Stimulated activated CD4-positive, alpha-beta T cell treated with anti-CD3 and anti-CD28 coated beads, TNF-alpha, amount 100 ng/mL, for 24 hours (primary cell): ENCODE measurements at places on chromosomes 13 and 19.

GRCh38 chr13:21060338-21061028, 903 bp downstream of the LATS2 start:
- no peak for DNase-seq

DNA sequence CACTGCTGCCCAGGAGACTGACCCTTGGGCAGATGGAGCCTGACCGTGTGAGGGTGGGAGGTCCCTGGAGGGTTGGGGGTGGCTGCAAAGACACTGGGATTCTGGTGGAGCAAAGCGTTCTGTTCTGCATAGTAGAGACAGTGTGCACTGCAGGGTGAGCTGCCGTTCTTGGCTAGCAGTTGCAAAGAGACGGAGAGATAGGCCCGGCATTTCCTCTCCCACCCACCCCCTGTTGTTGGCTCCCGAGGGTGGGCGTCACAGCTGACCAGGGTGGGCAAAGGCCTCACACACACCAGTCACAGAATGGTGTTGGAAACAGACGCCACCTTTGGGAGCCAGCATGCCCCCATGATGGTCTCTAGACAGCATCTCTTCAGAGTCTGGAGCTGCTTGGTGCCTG, 11.4 kb downstream of the TMEM255B start:
- no peak for DNase-seq

GRCh38 chr13:43489233-43489632, 297.5 kb downstream of the ENOX1 start:
- DNase-seq = no peak

DNA sequence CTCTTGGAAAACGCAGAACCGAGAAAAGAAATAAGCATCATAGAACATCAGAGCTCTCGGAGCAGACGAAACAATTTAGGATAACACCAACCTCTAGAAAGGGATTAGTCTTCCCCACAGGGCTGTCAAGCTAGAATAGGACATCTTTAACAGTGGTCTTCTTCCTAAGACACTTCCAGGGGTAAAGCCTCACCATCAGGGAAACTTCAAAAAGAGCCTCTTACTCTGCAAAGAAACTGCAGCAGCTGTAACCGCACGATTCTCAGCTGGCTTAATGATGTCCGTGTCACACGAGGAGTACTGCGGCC, 642 bp downstream of the ZNF571 start:
- DNase-seq = no peak

- DNase-seq = no peak
Measured at GRCh38 chr19:19171821-19172532, 1.9 kb upstream of the MEF2B start.

DNA sequence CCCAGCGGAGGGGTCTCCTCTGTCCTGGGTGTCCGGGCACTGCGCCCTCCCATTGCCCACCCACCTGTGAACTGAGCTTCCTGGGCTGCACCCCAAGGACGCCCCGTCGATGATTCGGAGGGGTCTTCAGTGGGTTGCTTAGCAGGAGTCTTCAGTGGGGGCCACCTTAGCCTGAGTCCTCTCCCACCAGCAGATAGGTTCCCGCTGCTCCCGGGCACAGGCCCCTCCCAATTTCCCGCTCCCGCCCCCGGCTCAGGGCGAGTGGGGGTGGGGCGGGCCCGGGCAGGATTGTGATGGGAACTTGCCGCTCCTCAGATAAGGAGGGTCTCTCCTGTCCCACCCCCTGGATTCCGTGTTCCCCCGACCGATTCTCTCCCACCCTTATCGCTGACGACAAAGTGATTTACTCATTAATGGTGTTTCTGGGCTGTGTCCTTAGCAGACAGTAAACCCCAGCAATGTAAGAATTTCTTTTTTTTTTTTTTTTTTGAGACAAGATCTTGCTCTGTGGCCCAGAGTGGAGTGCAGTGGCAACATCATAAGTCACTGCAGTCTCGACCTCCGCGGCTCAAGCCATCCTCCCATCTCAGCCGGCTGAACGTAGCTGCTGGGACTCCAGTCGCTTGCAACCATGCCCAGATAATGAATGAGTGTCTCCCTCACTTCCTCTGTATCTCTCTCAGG, 655 bp upstream of the S1PR5 start:
- no peak for DNase-seq

GRCh38 chr13:31930490-31930889, 101.1 kb upstream of the FRY start:
- DNase-seq = no peak

DNA sequence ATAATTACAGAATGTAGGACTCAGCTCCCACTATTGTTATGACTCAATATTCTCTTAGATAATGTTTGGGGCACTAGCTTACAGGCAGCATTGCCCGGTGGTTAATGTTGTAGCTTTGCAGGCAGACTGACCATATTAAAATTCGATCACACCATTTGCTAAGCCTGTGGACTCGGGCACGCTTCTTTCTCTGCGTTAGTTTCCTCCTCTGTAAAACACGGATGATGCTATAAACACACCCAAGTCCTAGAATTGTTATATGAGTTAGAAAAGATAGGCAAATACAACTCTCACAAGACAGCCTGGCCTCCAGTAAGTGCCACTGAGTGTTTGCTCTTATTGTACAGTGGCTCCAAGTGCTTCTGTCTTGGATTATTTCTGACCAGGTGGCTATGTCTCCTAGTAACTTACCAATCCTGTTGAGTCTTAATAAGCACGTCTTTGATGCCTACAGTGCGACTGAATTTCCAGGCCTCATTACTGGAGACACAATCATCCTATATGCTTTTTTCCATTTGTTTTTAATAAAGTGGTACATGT, 50.0 kb upstream of the ALOX5AP start:
- no peak for DNase-seq

GRCh38 chr13:99749271-99750019, 222.1 kb downstream of the ZIC5 start:
- DNase-seq = no peak

DNA sequence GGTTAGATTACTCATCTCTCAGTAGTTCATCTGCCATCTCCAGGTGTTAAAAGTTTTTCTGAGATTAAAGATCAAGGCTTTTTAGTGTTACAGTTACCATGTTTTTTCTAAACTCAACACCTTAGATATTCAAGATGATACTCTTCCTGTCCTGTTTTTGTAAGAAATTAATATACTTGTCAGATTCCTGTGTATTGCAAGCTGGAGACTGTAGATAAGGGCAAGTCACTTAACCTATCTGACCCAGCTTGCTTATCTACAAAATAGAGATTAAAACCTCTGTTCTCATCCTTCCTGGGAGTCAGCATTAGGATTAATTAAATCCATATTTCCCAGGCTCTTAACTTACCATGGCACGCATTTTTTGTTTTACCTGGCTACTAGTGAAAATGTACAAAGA, 25.2 kb downstream of the SUGT1 start:
- no peak for DNase-seq

- DNase-seq = no peak
Measured at GRCh38 chr13:32955881-32956594, 60.2 kb upstream of the KL start.
